ENCODE measurements at places on chromosomes 16 and 17. TPM values are rescaled to one million over a fixed set of nuclear protein-coding genes. Genes with fewer than 3 reads are reported as not detected.

The FBXL16 gene
- 0.70 TPM for polyA plus RNA-seq

- no peak for DNase-seq
Observed at GRCh38 chr16:74984194-74984528, 762 bp downstream of the WDR59 start.

The ZFPM1 gene
- 2.1 TPM for polyA plus RNA-seq

The FADS6 gene
- 0.09 TPM for polyA plus RNA-seq

The COQ7 gene
- 28.6 TPM for polyA plus RNA-seq

The SGCA gene
- polyA plus RNA-seq, result 3.1 TPM

DNA sequence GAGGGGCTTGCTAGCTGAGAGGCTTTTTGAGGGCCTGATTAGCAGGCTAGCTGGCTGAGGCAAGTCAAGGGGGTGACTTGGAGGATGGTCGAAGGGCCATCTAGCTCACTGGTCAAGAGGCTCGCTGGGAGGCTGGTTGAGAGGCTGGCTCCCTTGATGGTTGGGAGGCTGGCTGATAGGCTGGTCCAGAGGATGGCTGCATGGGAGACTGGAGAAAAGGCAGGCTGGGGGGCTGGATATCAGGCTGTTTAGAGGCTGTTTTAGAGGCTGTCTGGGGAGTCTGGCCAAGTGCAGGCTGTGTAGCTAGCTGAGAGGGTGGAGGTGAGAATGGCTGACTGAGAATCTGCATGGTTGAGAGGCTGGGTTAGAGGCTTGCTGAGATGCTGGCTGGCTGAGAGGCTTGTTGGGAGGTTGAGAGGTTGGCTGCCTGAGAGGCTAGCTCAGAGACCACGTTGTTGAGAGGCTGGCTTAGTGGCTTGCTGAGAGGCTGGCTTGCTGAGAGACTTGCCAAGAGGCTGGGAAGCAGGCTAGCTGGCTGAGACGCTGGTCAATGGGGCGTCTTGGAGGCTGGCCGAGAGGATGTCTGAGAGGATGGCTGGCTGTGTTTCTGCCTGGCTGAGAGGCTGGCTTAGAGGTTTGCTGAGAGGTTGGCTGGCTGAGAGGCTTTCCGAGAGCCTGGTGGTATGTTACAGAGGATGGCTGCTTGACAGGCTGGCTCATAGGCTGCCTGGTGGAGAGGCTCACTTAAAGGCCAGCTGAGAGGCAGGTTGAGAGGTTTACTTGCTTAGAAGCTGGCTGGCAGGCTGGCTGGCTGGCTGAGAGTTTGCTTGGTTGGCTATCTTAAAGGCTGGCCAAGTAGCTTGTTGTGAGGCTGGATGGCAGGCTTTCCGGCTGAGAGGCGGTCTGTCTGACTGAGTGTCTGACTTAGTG is 36.6 kb upstream of the ACSM2B start:
- peak; percentile 74 for DNase-seq

The SLC39A11 gene
- polyA plus RNA-seq, result 20.5 TPM

- no peak for DNase-seq
Observed at GRCh38 chr17:79783891-79784290, 5.9 kb downstream of the CBX2 start.

DNA sequence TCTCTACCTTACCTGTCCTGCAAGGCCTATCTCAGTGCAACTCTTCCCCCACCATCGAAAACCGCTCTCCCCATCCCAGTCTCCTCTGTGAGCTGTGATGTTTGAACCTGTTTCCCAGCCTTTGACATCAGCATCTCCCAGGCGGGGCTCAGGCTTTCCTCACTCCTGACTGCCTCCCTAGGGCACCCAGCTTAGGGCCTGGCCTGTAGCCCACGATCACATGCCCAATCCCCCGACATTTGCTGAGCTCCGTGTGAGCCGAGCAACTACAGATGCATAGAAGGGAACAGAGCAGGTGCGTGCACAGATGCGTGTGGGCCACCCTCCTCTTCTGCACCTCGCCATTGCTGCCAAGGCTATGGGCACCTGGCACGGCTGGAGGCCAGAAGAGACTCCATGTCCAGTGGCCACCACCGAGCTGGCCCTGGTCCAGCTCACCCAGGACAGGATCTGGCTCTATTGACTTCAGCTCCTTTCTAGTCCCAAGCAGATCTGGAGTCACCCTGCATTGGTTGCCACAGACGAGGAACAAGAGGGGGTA is 35.5 kb upstream of the CMIP start:
- no peak for DNase-seq

DNA sequence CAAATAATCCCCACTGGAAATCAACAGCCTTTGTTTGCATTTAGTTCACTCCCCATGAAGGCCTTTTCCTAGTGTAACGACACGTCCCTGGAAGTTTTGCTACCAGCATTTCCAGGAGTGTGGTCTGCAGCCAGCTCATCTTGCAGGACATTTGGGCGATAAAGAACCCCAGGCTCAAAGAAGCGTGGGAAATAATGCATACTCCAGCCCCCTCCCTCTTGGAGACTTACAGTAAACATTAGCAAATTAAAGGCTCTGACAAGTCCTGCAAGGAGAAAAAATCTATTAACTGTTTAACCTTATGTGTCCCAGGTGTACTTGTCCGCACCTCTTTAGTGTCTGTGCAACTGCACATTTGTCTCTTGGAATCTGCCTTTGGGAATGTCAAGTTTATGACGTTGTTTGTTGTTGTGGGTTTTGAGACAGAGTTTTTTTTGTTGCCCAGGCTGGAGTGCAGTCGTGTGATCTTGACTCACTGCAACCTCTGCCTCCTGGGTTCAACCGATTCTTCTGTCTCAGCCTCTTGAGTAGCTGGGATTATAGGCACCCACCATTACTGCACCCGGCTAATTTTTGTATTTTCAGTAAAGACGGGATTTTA is 131.1 kb downstream of the ABCC1 start:
- no peak for DNase-seq

The NSF gene
- polyA plus RNA-seq, result 27.2 TPM

GRCh38 chr17:48791128-48792032 is 25.6 kb downstream of the TTLL6 start:
- DNase-seq, result peak; percentile 78

DNA sequence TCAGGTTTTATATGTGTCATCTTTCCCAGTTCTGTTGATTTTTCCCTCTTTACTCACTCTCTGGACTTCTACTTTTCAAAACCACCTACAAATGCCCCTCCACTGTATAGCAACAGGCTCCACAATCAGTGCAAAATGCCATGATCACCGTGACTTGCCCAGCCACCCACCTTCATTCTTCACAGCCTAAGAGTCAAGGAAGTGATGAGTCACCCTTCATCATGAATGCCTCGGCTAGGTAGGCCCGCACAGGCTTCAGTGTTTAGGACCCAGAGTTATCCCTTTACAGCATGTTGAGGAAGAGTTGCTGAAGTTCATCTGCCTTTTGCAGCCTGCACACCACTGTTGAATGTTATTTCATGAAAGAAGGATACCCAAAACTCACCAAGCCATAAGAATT is 158.6 kb downstream of the PMP22 start:
- DNase-seq, result no peak

GRCh38 chr16:75329943-75330342 is 78.5 kb upstream of the BCAR1 start:
- DNase-seq, result no peak

The SLC16A13 gene
- polyA plus RNA-seq, result 3.4 TPM

GRCh38 chr16:57084996-57085395 is 7.4 kb upstream of the CPNE2 start:
- DNase-seq, result no peak

- DNase-seq, result no peak
Observed at GRCh38 chr17:2924211-2924610, 128.0 kb downstream of the RAP1GAP2 start.

The LRRC75A gene
- 6.1 TPM for polyA plus RNA-seq

- DNase-seq, result no peak
Observed at GRCh38 chr16:89504091-89504490, 4.1 kb upstream of the SPG7 start.

DNA sequence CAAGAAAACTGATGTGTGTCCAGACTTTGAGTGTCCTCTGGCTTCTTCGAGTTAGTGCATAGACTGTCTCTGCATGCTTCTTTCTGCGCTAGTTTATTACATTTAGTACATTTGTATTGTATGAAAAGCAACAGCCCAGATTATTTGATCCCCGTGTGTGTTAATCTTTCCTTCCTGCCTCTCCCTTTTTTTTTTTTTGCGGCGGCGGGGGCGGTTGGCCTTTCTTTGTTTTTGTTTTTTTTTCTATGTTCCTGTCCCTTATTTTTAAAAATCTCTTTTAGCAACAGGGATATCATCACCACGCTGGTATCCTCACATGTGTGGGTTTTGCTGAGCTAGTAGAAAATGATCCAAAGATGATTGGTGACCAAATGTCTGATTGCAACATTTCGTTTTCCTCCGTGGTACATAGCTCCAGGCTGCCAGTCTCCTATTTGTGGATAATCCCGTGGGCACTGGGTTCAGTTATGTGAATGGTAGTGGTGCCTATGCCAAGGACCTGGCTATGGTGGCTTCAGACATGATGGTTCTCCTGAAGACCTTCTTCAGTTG is 9.4 kb downstream of the SCPEP1 start:
- no peak for DNase-seq

DNA sequence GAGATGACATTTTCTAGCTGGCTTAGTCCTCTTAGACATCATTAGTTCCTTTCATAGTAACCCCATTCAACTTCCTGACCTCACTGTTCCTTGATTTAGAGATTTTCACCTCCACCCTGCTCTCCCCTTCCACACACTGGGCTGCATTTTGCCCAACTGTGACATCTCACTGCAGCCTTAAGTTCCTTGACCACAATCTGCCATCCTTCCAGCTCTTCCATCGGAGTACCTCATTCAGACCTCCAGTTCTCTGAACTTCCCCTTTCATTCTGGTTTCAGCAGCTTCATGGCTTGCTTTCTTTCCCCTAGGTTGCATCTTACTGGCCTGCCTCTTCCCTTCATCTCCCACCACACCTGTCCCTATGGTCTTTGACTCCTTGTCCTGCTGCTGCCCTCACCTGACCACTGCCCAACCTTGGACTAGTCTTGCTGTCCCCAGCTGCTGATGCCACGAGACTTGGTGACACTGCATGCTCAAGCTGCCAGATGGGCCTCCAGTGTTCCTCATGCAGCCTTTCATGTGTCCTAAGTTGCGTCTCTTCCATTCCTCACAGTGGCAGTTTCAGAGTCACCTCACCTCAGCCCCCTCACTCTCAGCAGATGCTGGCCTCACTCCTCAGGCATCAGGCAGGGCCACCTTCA is 40.8 kb downstream of the NUP88 start:
- no peak for DNase-seq

DNA sequence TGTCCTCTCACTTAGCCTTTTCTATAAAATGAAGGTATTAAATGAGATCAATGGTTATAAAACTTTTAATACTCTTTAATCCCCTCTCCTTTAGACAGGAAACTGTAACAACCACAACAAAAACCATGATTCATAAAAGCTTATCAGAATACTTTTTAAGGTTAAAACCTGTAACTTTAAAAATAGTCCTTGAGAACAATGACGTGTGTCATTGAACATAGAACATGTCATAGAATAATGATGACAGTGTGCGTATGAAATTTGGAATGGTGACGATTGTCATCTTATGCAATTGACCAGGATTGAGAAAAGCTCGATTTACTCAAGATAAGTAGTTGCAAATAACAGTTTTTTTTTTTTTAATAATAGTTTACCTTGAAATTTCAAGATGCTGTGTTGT is 94.1 kb downstream of the PLCG2 start:
- no peak for DNase-seq

DNA sequence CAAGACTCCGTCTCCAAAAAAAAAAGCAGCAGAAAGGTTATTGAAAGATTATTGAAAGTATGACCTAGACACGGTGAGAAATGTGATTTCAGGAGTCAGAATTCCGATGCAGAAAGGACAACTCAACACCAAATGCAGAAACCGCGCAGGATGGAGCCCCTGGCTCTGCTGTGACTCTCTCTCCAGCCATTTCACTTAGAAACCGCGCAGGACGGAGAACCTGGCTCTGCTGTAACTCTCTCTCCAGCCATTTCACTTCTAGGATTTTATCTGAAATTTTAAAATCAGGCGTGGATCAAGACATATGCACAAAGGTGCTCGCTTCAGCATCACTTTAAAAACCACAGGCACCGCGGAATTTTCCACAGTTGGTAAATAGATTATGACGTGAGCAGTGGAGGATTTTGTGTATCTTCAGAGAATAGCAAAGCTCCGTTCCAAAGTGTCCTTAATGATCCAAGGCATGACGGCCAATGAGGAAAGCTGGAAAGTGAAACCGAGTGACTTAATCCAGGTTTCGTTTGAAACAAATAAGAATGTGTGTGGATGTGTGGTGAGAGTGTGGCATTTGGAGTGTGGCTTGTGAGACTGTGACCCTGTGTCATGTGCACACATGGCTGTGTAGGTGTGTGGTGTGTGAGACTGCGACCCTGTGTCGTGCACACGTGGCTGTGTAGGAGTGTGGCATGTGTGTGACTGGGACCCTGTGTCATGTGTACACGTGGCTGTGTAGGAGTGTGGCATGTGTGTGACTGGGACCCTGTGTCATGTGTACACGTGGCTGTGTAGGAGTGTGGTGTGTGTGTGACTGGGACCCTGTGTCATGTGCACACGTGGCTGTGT is 9.5 kb downstream of the UTS2R start:
- no peak for DNase-seq

All from right lung (tissue), 10 donors.